Activated CD8-positive, alpha-beta memory T cell treated with anti-CD3 and anti-CD28 coated beads, Interleukin-2, amount 10 ng/mL, durations not matched to agents 7 days and 5 days (primary cell): ENCODE measurements at places on chromosomes 11 and 22. TPM values are rescaled to one million over a fixed set of nuclear protein-coding genes. Genes with fewer than 3 reads are reported as not detected.
A peak's percentile ranks its signal among the peaks of the same experiment; 100 is the strongest.

GRCh38 chr22:46117206-46118199 lies 32.8 kb upstream of the PPARA start:
- no peaks in the 10 kb centered on the region for H3K36me3 ChIP-seq
- H3K4me3 ChIP-seq, result no peak overlapping the region
- DNase-seq, result no peak
- H3K4me1 ChIP-seq, result peaks cover 3% of the 10 kb centered on the region

- no peaks in the 10 kb centered on the region for H3K4me1 ChIP-seq
- no peak for DNase-seq
- H3K27me3 ChIP-seq, result no peaks in the 10 kb centered on the region
Observed at GRCh38 chr11:23974051-23974450, 522.8 kb upstream of the LUZP2 start.

DNA sequence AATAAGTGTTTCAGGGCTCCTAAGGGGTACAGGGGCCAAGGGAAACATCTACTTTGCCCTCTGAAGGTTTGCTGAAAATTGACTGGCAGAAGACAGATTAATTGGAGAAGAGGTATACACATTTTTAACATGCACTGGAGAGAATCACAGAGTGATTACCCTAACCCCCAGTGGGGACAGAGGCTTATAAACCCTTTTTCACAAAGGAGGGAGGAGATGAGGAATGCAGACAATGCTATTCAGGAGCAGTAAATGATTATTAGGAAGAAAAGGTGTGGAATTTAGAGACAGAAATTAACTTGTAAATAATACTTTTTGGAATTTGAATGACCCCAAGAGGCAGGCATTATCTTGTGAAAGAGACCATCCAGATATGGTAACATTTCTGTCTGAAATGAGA lies 582.4 kb upstream of the B3GAT1 start:
- H3K27ac ChIP-seq, result no peak overlapping the region
- H3K4me3 ChIP-seq, result no peak overlapping the region
- H3K4me1 ChIP-seq, result no peaks in the 10 kb centered on the region
- H3K27me3 ChIP-seq, result peaks cover 10% of the 10 kb centered on the region
- DNase-seq, result no peak

KIRREL3 gene
- not detected for total RNA-seq

DNA sequence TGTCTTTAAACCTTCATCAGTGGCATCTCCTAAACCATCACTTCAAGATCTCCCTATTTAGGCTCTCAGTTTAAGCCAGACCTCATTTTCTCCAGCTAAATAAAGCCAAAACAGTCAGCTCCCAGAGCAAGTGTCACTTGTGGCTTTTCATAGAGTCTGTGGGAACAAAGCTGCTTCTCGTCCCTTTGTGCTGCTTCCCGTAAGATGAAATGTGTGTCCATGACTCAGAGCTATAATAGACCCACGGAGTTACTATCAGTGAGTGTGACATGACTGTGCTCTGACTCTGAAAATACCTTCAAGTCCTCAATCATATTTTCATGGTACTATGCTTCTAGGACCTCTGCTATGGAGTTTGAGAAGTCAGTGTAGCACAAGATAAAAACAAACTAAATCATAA lies 57.3 kb upstream of the SLN start:
- no peak overlapping the region for H3K4me3 ChIP-seq
- H3K4me1 ChIP-seq, result peaks cover 15% of the 10 kb centered on the region
- H3K27ac ChIP-seq, result no peak overlapping the region
- DNase-seq, result no peak

DNA sequence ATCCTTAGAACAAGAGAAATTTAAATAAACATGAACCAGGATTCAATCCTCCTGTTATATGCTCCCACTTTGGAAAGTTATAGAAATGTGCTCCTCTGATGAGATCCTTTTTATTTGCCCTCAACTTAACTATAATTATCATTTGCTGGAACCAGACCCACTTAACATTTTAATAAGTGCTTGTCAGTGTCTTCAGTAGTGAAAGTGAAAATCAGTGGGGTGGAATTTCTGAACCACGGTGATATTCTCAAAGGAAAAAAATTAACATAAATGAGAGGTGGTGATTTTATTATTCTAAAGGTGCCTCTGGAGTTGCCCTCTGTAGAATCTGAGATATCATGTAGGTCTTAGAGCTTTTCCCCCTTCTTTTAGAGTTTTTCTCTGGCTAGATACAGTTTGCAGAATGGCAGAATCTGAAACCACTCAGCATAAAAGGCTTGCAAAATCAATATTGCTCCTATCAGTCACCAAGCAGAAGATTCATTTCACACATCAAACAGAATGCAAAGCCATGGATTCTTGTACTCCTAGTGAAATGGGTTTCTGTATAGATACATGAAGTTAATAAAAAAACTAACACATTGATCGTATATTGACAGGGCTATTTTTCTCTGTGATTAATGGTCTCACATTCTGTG lies 213.2 kb downstream of the LUZP2 start:
- no peak for DNase-seq
- no peak overlapping the region for H3K4me3 ChIP-seq
- H3K27me3 ChIP-seq, result no peaks in the 10 kb centered on the region
- no peak overlapping the region for H3K27ac ChIP-seq
- no peaks in the 10 kb centered on the region for H3K4me1 ChIP-seq

DNA sequence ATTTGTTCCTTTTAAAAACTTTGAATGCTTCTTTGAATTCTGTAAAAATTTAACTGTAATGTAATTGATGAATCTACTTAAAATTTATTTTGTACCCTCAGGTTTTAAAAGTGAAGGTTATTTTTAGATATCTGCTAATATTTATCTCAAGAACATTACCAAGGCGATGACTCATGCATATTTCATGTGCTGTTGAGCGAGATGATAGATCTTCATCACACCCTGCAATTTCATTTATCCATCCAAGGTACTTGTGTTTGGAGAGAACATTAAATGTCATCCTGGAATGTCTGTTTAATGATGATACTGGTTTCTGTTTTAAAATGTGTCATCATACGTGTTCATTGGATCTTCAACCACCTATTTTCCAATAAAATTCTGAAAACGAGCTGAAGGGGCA lies 6.7 kb upstream of the OOSP4A start:
- no peaks in the 10 kb centered on the region for H3K4me1 ChIP-seq
- no peaks in the 10 kb centered on the region for H3K36me3 ChIP-seq
- no peak overlapping the region for H3K4me3 ChIP-seq
- no peak for DNase-seq
- H3K27ac ChIP-seq, result no peak overlapping the region

- DNase-seq, result no peak
- H3K4me1 ChIP-seq, result no peaks in the 10 kb centered on the region
- H3K27ac ChIP-seq, result no peak overlapping the region
- no peaks in the 10 kb centered on the region for H3K27me3 ChIP-seq
- H3K36me3 ChIP-seq, result no peaks in the 10 kb centered on the region
Observed at GRCh38 chr11:6459099-6459450, 14.7 kb downstream of the TRIM3 start.

- no peaks in the 10 kb centered on the region for H3K4me1 ChIP-seq
- H3K27ac ChIP-seq, result no peak overlapping the region
- no peaks in the 10 kb centered on the region for H3K36me3 ChIP-seq
- no peak overlapping the region for H3K4me3 ChIP-seq
- no peak for DNase-seq
Observed at GRCh38 chr11:116650052-116650451, 122.7 kb downstream of the BUD13 start.

CLDN5 gene
- not detected for total RNA-seq

DNA sequence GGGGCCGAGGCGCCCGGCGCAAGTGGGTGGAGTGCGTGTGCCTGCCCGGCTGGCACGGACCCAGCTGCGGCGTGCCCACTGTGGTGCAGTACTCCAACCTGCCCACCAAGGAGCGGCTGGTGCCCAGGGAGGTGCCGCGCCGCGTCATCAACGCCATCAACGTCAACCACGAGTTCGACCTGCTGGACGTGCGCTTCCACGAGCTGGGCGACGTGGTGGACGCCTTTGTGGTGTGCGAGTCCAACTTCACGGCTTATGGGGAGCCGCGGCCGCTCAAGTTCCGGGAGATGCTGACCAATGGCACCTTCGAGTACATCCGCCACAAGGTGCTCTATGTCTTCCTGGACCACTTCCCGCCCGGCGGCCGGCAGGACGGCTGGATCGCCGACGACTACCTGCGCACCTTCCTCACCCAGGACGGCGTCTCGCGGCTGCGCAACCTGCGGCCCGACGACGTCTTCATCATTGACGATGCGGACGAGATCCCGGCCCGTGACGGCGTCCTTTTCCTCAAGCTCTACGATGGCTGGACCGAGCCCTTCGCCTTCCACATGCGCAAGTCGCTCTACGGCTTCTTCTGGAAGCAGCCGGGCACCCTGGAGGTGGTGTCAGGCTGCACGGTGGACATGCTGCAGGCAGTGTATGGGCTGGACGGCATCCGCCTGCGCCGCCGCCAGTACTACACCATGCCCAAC lies 14.1 kb upstream of the MIEF1 start:
- peaks cover 12% of the 10 kb centered on the region for H3K4me1 ChIP-seq
- no peak for DNase-seq
- H3K4me3 ChIP-seq, result no peak overlapping the region

DNA sequence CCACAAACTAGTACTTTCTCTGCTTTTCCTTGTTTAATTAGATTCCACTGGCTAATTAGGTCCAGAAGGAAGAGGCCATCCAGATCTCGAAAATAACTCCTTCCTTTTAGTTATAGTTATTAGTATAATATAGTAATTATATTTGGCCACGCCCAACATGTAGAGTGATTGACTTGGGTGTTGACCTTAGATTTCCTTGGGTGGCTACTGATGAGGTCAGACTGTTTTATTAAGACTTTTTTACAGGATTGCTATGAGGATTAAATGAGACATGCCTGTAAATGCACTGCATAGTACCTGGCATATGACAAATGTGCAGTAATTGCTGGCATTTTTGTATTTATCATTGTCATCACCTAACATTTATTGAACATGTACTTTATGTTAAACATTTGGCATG lies 26.9 kb downstream of the STX3 start:
- no peak for DNase-seq
- H3K36me3 ChIP-seq, result peaks cover 84% of the 10 kb centered on the region
- H3K27ac ChIP-seq, result peak overlapping the region; percentile 78
- peaks cover 83% of the 10 kb centered on the region for H3K4me1 ChIP-seq
- H3K27me3 ChIP-seq, result no peaks in the 10 kb centered on the region
- H3K4me3 ChIP-seq, result no peak overlapping the region

DNA sequence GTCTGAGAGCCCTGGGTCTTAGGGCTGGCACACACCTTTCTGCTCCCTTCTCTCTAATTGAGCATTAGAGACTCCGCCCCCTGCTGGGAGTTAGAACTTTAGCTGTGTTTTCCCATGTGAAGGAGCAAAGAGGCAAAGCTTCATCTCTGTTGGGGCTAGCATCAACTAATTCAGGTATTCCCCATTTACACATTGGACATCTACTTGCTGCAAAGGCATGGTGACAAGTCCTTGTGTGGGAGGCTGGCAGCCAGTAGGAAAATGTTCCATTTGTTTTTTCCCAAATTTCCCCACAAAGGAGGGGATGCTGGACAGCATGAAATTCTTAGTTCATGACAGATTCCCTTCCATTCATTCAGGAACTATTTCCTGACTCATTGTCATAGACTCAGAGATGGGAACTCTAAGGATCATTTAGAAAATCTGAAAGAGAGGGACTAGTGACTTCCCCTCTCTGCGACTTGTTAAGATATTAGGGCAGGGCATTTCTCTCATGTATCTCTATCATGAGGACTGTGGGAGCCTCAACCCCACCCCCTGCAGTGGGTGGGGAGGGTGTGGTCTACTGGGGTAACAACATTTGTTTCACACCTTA lies 3.6 kb downstream of the CD44 start:
- H3K27ac ChIP-seq, result peak overlapping the region; percentile 56
- no peak for DNase-seq
- H3K27me3 ChIP-seq, result peaks cover 6% of the 10 kb centered on the region
- peak overlapping the region; percentile 90 for H3K4me3 ChIP-seq
- H3K36me3 ChIP-seq, result peaks cover 38% of the 10 kb centered on the region

DNA sequence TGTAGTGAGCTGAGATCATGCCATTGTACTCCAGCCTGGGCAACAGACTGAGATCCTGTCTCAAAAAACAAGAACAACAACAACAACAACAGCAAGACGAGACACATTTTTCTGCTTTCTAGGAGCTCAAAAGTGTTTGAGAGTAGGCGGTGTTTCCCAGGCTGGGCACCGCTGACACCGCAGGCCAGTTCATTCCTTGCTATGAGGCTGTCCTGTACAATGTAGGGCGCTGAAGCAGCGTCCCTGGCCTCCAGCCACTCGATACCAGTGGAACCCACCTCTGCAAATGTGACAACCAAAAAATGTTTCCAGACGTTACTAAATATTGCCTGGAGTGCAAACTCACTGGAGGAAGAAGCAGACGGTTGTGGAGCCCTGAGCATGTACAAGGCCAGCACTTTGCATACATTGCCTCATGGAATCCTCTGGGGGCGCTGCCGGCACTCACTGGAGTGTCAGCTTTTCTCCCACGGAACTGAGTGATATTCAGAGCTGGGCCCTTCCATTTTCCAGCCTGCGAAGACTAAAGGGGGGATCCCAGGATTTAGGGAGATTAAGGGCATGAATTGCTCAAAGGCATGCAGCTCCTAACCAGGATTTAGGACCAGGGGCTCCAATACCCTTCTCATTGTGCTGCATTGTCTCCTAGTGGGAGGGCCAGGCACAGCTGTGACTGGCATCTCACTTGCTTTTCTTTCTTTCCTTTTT lies 5.8 kb upstream of the MIEF1 start:
- peaks cover 4% of the 10 kb centered on the region for H3K27me3 ChIP-seq
- H3K4me1 ChIP-seq, result peaks cover 10% of the 10 kb centered on the region
- H3K4me3 ChIP-seq, result no peak overlapping the region
- peak; percentile 68 for DNase-seq
- H3K27ac ChIP-seq, result no peak overlapping the region

GRCh38 chr11:86781546-86781945 lies 18.8 kb upstream of the PRSS23 start:
- peaks cover 37% of the 10 kb centered on the region for H3K27me3 ChIP-seq
- no peak overlapping the region for H3K27ac ChIP-seq
- no peaks in the 10 kb centered on the region for H3K4me1 ChIP-seq
- H3K4me3 ChIP-seq, result no peak overlapping the region

GAL3ST3 gene
- total RNA-seq, result not detected
